AG10803 (cell line): ENCODE measurements at places on chromosomes 7 and 10.

DNA sequence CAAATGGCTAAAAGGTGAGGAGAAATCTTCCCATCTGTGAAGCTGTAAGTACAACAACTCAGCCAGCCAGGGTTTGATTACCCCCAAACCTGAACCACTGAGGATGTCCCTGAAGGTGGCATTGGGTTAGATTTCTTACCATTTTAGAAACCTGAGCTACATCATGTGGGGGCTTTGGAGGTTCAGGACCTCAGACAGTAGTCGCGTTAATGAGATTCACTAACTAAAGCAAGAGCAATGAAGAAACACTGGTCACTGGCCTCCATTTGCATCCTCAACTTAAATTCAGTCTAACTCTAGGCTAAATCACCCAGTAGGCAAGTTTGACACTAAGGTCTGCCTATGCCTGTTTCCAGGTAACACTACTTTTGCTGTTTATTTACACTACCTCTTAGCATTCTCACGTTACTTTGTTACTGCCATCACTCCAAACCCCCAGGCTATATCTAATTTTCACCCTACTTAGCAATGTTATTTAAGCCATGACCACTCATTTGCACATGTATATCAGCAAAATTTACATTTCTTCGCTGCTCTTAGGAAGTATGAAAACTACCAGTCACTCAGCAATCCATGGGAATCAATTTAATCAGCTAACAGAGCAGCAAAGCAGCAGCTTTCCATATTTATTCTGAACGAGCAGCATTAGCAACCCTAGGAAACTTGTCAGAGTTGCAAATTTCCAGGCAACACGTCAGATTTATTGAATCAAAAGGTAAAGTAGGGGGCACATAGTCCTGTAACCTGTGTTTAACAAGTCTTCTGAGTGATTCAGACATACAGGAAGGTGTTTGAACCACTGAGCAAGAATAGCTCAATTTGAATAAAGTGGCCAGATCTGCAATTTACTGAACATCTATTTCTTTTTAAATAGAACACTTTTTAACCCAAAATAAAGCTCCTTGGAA, 788.4 kb upstream of the SORCS1 start:
- no peak for DNase-seq

GRCh38 chr7:816751-817671, 15.3 kb upstream of the SUN1 start:
- DNase-seq = no peak

GRCh38 chr10:6321880-6322279, 119.1 kb downstream of the PFKFB3 start:
- peak; percentile 41 for DNase-seq

DNA sequence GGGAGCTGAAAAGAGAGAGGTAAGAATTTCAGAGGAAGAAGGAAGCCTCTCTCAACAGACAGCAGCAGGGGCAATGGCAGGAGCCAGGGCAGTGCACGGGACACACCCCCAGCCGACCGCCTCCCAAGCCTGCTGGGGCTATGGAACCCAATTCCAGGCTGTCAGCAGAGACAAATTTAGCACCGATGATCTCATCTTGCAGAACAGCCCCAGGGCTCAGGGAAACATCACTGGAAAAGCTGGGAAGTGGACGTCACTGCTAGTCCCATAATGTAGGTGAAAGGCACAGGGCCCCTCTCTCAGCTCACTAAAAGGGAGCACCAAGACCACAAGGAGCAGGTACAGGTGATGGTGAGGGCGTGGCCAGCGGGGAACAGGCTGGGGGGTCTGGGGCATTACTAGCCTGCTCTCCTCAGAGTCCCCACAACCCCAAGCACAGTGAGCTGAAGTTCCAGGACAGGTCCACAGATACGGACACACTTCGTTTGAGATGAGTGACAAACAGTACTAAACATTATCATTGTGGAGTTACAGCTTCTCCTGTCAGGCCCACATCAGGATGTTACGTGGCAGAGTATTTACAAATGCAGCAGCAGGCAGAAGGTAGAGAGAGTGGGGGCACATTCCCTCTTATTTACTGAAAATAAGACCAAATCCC, 103.7 kb downstream of the PLXNA4 start:
- DNase-seq = peak; percentile 77

DNA sequence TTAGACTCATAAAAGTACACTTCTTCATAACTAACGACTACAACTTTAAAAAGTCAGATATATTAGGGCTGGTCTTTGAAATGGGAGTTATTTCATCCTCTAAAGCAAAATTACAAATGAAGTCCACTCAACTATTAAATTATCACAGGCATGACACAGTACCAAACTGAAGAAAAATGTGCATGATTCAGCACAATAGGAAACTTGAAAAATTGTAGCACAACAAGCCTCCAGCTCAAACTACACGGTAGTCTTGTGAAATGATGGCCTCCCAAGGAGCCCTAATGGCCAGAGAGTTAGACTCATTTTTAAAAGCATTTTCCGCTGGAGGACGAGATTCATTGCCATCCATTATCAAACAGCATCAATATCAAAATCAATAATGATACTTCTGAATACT, 76.4 kb downstream of the MAGI2 start:
- peak; percentile 37 for DNase-seq

DNA sequence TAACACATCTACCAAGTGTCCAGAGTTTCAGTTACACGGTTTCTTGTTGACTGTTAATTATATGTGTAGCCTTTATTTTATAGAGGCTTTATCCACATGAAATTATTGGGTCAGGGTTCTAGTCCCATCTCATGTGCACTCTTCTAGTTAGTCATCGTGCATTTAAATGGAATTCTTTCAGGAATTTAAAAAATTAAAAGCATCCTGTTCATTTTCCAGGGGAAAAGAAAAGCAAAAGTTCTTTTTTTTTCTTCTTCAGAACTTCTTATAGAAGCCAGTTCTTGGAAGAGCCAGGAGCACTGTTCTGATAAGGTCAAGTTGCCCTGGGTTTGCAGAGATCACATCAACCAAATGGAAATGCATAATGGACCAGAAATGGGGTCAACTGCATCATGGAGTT, 324.7 kb downstream of the INHBA start:
- DNase-seq = no peak

GRCh38 chr10:65234261-65234660, 1691.6 kb upstream of the LRRTM3 start:
- DNase-seq = no peak

DNA sequence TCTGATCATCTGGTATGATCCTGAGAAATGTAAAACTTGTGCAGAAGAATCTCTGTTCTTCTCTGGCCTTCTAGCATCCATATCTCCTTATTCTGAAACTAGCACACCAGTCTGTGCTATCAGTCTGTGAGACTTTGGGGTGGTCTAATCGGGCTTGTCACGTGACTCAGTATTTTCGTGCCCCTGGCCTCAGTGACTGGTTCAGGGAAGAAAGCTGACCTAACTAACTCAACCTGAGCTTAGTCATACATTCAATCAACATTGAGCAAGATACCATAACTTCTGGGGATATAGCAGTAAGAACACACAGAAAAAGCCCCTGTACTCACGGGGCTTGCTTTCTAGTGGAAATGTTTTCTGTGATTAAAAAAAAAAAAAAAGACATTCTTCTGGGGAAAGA, 109.3 kb downstream of the DKK1 start:
- no peak for DNase-seq

DNA sequence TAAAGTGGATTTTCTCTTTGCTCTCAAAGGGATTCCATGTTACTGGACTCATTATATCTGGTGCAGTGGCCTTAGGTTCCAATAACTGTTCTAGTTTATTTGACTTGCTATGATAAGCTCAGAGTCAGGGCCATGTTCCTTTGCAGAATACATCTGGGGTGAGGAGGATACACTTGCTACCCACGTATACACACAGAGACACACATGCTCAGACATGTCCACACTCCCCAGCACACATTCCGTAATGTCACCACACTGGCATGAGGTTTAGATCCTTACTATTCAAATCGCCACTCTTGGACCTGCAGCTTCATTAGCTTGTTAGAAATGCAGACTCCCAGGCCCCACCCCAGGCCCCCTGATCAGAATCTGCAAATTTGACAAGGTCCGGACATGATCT, 195.3 kb downstream of the BMPER start:
- no peak for DNase-seq

DNA sequence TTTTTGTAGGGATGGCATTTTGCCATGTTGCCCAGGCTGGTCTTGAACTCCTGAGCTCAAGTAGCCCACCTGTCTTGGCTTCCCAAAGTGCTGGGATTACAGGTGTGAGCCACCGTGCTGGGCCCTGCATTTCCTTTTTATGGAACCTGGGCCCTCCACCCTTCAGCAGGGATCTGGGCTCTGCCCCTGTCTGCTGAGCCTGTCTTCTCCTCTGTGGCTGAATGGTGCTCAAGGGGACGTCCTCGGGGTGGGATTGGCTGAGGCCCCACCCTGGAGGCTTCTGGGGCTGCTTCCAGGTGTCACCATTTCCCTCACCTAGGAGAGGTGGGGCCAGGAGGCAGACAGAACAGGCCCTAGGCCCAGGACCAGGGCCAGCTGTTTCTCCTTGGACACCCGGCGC, 18.4 kb downstream of the FAM241B start:
- DNase-seq = no peak

DNA sequence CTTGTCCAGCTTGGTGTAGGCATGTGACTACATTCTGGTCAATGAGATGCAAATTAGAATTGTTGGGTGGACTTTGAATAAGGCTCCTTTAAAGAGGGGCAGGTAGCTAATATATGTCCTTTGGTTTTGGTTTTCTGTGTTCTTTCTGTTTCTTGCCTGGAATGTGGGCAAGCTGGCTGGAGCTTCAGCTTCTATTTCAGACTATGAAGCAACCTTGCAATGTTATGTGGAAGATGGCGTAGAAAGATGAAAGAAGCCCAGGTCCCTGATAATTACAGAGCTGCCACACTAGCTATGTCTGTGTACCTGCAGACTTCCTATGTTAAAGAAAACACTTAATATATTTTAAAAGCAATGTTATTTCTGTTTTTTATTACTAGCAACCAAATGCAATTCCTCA, 46.2 kb downstream of the NEURL1 start:
- no peak for DNase-seq

GRCh38 chr10:8047452-8048280, 6.8 kb upstream of the GATA3 start:
- DNase-seq = no peak

DNA sequence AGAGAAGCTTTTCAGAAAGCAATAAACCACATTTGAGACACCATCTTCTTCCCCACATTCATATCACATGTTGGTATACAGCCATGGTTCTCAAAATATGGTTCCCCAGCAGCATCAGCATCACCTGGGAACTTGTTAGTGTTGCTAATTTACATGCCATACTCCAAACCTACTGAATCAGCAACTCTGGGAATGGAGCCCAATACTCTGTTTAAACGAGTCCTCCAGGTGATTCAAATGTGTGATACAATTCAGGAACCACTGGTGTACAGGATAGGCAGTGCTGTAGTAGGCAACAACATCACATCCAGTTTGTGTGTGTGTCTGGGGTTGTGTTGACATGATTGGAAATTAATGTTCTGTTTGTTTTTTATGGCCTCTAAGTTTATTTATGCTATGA, 47.7 kb downstream of the ZNF277 start:
- no peak for DNase-seq

GRCh38 chr7:119090851-119091250, 866.3 kb downstream of the ANKRD7 start:
- DNase-seq = no peak

GRCh38 chr7:23285657-23286646, 13.2 kb upstream of the MALSU1 start:
- no peak for DNase-seq

- no peak for DNase-seq
Measured at GRCh38 chr10:97195706-97196222, 10.0 kb upstream of the SLIT1 start.

DNA sequence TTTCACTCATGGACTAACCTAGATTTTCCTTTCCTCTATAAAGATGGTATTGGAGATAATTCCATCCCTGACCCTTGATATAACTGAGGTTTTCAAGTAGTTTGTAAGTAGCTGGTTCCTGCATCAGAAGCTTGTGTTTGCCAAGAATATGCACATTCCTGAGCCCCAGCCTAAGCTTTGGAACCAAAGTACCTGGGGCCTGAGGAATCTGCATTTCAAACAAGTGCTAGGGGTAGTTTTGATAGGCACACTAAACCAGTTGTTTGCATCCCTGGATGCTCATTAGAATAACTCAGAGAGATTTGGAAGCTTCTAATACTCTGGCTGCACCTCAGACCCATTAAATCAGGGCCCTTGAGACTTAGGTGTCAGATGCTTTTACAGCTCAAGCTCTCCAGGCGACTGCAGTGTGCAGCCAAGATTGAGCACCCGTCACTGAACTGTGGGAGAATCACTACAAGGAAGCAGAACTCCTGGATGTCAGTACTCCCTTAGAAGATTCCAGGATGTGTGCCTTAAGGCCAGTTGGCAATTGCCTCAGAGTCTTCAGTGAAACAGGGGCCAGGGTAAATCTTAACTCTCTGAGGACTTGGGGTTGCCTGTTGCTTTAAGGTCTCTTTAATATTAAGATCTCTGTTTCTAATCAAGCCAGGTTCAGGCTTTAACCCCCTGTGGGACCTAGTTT, 565.0 kb downstream of the REEP3 start:
- DNase-seq = no peak

DNA sequence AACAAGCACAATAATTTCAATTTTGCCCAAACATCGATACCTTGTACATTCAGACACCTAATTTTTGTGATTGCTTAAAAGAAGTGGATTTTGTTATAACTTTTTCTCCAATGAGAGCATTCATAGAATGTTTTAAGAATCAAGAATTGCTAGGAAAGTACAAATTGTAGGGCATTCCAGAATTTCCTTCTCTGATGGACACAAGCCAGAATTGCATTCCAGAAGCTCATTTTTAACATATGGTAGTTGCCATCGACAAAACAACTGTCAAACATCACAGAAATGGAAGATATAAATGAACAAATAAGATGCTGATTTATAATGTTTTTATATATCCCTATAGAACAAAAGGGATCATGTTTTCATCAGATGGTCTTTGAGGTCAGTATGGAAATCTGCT, 258.4 kb upstream of the NPVF start:
- DNase-seq = no peak

DNA sequence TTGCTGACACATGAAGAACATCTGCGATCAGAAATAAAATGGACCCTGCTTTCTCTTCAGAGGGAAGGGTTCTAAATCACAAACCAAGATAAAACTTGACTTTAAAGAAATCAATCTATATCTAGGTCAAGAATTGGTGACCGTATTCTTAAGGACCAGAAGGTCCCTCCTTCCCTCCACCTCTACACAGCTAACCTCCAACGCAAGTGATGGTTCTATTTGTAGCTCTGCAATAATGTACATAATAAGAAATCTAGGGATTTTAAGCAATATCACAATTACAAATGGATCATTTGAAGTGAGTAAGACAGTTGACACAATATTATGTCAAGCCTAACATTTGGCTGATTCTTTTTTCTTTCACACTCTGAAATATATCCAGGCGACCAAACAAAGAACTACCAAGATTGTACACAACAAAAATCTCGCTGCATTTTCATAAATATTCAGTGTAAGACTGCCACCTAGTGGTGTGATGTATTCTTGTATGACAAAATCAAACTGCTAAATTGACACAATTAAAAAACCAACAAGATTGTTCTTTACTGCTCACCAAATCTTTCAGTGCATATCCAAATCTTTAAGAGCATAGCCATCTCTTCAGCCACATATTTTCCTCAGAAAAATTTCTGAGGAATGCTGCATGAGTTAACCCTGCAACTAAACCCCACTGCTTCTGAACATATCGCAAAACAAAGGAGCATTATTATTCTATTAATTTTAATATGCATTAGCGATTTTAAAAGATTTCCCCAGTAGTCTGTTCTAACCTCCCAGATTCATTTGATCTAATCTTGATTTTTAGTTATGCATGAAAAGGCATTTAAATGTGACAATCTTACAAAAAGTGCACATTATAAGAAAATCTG, 44.5 kb downstream of the ICA1 start:
- DNase-seq = peak; percentile 72

GRCh38 chr7:29588900-29589696, 25.5 kb downstream of the PRR15 start:
- DNase-seq = peak; percentile 33
